ENCODE measurements at places on chromosomes 4 and X.

- no peak for DNase-seq
These were observed 217.7 kb upstream of the VEGFC start for GRCh38 chr4:177010418-177010817.

DNA sequence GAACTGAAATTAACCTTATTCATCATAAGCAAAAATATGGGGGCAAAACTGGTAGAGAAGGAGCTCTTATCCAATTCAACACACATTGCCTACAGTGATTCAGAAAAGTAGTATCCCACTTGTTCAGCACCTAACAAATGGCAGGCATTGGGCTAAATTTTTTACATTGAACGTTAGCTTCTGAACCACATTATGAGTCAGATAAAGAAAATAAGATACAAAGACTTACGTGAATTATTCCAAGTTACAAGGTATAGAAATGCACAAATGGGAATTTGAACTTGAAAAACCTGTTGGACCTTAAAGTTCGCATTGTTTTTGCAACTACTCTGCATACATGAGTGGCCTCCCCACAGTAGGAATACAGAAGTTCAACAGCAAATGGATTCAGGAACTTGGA lies 210.6 kb downstream of the LDB2 start:
- DNase-seq, result no peak

GRCh38 chrX:31800219-31800618 lies 728.4 kb upstream of the FTHL17 start:
- DNase-seq, result no peak

- no peak for DNase-seq
These were observed 62.3 kb downstream of the ALG13 start for GRCh38 chrX:111743316-111743715.

DNA sequence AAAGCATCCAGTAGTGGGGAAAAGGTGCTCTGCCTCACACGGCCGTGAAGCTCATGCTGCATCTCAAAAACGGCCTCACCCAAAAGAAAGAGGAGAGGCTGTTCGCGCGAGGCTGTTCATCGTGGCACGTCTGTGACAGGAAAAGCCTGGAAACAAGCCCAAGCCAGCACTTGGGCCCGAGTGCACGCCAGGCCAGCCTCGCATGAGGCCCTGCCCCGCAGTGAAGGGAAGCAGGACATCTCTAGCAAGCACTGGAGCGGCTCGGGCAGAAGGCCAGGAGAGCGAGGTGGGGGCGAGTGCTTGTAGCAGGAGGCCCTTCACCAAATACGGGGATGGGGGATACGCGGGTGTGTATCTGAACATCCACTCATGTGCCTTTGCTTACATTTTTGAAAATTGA lies 39.9 kb upstream of the MXD4 start:
- DNase-seq, result no peak

DNA sequence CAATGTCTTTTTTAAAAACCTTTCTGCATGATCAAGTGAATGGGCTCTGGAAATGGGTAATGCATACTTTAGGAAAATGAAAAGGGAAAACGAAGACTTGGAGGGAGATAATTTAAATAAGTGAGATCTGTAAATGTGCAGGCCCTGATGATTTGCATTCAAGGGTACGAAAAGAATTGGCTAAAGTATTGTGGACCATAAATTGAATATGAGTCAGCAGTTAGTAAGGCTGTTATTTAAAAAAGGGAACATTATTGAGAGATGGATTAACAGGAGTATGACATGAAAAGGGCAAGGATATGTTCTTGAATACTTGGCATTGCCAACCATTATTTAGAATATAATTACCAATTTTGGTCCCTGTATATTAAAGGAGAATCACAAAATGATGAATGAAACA lies 125.5 kb downstream of the GPAT3 start:
- DNase-seq, result no peak

GRCh38 chr4:13705521-13706041 lies 78.1 kb upstream of the BOD1L1 start:
- no peak for DNase-seq

GRCh38 chr4:75038376-75038775 lies 105.5 kb downstream of the PARM1 start:
- DNase-seq, result no peak

DNA sequence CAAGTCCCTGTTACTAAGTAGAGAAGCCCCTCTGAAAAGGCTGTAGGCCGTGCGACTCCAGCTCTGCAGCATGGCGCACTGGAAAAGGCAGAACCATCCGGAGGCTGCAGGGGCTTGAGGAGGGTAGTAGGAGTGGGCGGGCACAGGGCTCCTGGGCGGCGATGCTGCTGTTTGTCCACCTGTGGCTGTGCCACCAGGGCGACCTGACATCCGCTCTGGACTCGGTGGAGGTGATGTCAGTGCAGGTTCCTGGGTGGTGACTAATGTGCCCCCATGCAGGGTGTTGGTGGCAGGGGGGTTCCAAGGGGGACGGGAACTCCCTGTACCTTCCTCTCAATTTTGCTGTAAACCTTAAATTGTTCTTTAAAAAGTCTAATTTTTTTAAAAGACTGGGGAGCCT lies 58.3 kb downstream of the PCGF3 start:
- no peak for DNase-seq

- DNase-seq, result no peak
These were observed 201.9 kb upstream of the AGTR2 start for GRCh38 chrX:115968436-115969252.

- DNase-seq, result no peak
These were observed 560.8 kb downstream of the FGF13 start for GRCh38 chrX:138150709-138151108.

DNA sequence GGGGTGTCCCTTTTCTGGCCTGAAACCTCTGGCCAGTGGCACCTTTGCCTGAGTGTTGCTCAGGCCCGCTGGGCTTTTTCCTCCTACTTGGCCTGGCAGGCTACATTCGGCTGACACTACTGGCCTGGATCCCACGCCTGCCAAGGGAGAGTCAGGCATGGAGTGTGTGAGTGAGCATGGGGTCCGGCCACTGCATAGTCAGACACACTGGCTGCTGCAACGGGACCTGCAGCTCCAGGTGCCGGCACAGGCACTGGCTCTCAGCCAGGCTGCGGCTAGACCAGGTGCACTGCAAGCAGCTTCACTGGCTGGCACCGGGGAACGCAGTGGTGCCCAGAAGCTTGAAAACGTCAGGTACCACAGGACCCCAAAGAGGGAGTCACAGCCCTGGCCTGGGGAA lies 434.9 kb downstream of the ARHGAP24 start:
- no peak for DNase-seq

DNA sequence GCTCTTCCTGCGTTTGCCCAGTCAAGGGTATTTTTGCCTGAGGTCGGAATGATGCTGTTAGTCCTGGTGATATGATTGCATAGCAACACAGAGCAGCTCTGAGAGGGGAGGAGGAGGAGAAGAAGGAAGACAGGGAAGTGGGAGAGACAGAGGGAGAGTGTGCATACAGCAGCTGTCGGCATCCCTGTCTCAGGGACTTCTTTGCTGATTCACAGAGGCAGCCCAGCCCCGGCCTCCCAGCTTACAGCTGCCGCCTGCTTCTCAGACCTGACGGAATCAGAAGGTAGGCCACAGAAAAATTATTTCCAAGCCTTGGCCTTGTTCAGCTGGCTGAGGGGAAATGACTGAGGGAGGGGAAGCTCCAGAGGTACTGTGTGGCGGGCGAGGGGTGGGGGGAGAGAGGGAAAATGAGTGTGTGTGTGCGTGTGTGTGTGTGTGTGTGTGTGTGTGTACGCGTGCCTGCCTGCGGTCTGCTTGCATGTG lies 319 bp downstream of the DRP2 start:
- DNase-seq, result no peak

DNA sequence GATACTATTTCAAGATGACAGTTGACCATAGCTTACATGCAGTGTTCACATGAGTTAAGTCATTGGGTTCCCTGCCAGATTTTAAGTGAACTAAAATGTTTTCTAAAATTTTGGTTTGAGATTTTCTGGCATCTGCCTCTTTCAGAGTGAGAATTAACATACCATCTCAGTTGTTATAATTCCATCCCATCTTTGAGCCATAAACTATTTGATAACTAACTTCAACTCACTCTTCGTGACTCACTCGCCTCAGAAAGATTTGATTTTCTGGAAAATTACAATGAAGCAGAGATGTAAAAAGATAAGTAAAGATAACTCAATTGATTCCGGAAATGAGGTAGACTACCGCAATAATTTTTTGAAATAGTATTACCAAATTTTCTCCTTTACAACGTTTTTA lies 61.8 kb downstream of the HMGB2 start:
- DNase-seq, result no peak

GRCh38 chr4:77599378-77599777 lies 6.2 kb upstream of the CXCL13 start:
- no peak for DNase-seq

DNA sequence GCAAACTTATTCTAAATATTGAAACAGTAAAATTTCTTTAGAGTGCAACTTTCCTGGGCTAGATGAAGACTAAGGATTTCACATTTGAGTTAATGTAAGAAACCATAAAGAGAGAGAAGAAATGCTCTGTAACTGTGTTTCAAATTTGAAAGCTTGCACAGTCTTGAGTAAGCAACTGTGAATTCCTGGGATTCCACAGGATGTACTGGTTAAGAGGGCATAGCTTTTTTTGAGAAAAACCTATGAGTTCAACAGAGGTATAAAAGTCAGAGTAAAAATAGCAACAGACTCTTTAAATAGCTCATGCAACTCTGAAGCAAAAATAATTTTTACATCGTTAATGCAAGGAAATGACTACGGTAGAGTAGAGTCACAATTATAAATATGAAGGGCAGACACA lies 25.5 kb downstream of the ZNF330 start:
- DNase-seq, result no peak

DNA sequence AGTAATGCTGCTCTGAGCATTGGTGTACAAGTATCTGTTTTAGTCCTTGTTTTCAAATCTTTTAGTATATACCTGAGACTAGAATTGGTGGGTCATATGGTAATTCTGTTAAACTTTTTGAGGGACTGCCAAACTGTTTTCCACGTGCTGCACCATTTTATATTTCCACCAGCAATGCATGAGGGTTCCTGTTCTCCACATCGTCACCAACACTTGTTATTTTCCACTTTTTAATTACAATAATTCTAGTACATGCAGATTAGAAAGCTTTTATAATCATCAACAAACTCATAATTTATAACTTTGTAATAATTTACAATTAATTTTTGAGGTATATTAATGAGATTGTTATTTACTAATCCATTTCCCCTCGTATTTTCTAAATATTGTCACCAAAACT lies 79.4 kb downstream of the CEP135 start:
- DNase-seq, result no peak

DNA sequence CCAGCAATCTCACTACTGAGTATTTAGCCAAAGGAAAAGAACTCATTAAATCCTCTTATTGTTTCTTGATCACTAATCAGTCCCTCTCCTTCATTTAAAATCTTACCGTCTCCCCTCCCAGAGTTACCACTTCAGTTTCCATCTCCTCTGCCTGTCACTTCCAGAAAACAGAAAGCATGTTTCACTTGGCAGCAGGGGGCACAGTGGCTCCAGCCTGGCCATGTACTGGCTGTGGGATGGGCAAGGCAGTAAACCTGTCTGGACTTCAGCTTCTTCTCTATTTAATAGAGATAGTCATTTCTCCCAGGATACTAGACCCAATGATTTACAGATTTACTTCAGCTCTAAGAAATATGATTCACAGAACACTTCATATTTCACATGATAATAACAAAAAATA lies 63.2 kb downstream of the CD40LG start:
- DNase-seq, result no peak
